Activated CD8-positive, alpha-beta memory T cell treated with anti-CD3 and anti-CD28 coated beads, Interleukin-2, amount 50 U/mL, for 4 hours (primary cell): ENCODE measurements at places on chromosomes 13 and 19.

DNA sequence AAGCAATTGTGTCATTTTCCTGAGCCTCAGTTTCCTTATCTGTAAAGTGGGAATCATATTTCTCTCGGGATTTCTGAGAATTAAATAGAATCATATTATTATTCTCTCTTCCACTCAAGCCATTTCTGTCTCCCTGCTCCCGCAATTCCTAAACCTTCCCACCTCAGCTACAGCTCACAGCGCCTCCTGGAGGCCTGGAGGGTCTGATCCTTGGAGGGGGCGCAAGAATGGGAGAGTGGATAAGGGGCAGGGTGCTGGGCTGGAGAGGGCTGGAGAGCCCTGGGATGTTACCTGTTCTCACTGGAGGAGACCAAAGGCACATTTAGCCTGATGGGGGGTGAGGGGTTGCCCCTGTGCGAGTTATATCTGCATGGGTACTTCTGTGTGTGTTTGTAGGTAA lies 31.1 kb upstream of the CYP2S1 start:
- no peak for DNase-seq

- no peak for DNase-seq
Observed at GRCh38 chr13:98986226-98986846, 8.5 kb upstream of the DOCK9 start.

DNA sequence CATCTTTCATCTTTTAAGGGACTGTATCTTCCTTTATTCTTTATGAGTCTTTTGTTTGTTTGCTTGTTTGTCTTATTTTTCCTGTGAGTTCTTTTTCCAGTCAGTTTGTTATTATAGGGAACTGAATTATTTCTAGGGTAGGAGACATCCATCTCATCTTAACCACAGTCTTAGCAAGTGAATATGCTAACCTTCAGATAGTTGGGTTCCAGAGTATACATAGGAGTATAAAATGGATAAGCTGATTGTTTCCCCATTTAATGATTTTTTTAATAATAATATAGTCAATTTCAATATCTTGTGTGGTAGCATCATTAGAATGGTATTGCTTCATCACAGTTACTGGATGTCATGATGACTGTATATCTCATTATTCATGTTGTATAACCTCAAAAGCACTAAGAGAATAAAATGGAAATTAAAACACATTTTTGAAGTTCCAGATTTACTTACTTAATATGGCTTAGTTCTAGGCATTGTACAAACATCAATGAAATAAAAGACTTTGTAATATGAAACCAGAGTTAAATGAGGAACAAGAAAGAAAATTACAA lies 33.0 kb downstream of the GPC6 start:
- DNase-seq, result no peak

- DNase-seq, result no peak
Observed at GRCh38 chr13:36914648-36915047, 5.4 kb downstream of the SMAD9 start.

DNA sequence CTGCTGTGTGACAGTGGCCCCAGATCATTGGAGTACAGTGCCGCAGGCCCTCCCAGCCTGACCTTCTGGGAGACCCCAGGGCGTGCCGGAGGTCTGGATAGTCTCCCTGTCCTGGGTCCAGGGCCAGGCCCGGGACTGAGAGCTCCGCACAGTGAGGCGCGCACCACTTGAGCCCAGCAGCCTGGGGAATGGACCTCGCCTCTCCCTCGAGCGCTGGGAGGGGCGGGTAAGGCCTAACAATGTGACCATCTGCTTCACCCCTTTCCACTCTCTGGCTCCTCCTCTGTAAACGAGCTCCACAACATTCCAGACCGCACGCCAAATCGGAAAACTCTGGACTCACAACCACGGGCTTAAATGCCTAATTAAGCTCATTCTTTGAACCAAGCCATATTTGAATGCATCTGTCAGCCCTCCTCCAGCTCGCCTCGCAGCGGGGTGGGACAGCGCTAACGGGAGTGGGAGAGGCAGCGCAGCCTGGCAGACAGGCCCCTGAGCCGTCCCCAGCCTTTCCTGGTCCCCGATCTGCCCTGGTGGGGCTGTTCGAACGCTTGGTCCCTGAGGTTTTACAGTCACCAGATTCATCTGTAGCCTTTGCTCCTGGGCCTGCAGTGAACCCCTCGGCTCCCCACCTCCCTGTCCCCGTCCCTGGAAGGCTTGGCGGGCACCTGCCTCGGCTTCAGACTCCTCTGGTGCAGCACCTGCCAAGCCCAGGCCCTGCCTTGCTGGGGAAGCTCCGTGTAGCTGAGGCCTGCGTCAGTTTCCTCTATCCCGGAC lies 120.7 kb upstream of the VSTM2B start:
- DNase-seq, result no peak
